ENCODE measurements at places on chromosomes 5 and 9.
A peak's percentile ranks its signal among the peaks of the same experiment; 100 is the strongest.

- no peak for DNase-seq
Measured at GRCh38 chr9:133948561-133949485, 43.3 kb downstream of the VAV2 start.

GRCh38 chr5:21802869-21803490 lies 1050.2 kb downstream of the CDH12 start:
- peak; percentile 56 for DNase-seq

GRCh38 chr5:177355868-177356168 lies 1.9 kb upstream of the RGS14 start:
- DNase-seq, result no peak

DNA sequence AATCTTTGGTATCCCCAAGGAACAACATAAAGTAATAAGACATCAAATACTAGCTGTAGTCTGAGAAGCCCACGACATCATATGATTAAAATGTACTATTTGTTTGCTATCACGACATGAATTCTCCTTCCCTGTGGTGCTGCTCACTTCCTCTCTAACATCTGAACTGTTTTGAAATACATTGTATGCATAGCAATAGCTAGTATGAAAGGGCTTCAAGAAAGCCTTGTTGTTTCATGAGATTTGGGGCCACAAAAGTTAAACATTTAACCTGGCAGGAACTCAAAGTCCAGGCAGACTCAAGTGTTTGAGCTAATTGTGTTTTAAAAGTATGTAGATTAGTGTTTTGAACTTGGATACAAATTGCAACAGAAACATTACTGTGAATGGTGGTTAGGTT lies 237.4 kb upstream of the PTGER4 start:
- no peak for DNase-seq

DNA sequence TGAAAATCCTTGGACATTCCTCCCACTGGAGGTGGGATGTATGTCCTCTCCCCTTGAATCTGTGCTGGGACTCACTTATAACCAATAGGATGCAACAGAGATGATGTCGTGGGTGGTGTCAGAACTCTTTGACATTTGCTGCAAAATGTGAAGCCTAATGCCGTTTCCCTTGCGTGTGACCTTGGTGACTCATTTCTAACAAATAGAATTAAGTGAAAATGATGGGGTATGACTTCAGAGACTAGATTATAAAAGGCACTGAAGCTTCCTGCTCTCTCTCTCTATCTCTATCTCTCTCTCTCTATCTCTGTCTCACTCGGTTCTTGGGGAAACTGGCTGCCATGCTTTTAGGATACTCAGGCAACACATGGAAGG lies 126.1 kb upstream of the STC2 start:
- no peak for DNase-seq

- DNase-seq, result no peak
Measured at GRCh38 chr9:76607730-76608436, 148.9 kb downstream of the GCNT1 start.

DNA sequence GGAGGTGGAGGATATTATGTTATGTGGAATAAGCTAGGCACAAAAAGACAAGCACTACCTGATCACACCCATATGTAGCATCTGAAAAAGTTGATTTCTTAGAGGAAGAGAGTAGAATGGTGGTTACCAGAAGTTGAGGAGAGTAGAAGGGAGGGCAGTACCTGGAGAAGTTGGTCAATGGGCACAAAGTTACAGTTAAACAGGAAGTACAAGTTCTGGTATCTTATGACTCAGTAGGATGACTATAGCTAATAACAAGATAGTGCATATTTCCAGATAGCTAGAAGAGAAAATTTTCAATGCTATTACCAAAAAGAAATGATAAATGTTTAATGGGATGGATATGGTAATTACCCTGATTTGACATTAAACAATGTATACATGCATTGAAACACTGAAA lies 686.7 kb downstream of the ISL1 start:
- no peak for DNase-seq

DNA sequence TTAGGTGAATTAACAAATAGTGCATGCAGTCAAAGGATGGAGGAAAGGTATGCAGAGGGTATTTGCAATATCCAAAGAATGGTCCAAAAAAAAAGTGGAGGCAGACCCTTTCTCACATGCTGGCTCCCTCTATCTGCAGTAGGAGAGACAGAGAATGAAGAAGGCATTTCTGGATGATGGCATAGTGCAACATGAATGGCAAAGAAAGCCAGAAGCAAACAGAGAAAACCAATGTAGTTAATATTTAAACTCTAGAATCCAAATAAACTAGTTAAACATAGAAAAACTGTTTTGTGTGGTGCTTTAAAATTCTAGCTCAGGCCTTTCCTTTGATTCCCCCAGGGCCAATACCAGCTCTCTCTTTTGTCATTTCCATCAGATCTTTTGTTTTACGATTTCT lies 403.1 kb upstream of the WWC1 start:
- DNase-seq, result no peak

DNA sequence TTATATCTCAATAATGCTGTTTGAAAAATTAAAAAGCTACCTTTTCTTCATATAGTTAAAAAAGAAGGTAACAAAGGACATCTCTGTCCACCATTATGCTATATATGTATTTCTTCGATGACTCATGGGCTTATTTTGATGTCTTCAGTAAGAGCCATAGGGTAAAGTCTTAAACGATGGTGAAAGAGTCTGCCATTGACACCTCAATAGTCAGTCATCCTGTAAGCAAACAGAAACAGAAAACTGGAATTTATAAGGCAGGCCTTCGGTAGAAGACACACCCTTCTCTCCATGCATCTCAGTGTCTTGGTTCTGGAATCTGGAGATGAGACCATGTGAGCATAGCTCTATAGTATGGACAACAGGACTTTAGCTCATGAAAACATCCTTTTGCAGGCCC lies 87.0 kb upstream of the ZNF462 start:
- DNase-seq, result no peak

- DNase-seq, result no peak
Measured at GRCh38 chr9:14542071-14542470, 151.2 kb downstream of the ZDHHC21 start.

DNA sequence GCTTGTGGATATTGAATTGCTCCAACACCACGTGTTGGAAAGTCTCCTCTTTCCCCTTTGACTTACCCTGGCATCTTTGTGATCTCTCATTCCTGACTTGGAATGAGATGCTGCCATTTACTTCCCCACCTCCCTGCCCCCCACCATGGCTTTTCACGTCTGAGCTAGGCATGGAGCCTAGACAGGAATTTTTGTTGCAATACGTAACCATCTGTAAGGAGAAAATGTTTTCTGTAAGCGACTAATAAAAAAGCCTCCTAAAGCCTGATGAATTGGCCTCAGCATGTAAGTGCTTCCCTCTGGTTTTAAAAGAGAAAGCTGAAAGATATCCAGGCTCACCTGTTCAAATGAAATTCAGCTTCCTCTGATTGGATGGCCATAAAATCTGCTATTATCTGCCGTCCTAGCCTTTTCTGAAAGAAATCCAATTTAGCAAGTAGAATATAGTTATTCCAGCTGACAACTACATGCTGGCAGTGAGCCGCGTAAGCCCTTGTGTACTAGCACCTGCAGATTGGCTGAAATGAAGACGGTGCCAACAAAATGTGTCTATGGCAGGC lies 200.1 kb downstream of the NSG2 start:
- DNase-seq, result peak; percentile 65

GRCh38 chr5:142098931-142099330 lies 9.6 kb upstream of the NDFIP1 start:
- DNase-seq, result no peak

- DNase-seq, result peak; percentile 70
Measured at GRCh38 chr5:52987711-52988331, 1.3 kb upstream of the ITGA2 start.

DNA sequence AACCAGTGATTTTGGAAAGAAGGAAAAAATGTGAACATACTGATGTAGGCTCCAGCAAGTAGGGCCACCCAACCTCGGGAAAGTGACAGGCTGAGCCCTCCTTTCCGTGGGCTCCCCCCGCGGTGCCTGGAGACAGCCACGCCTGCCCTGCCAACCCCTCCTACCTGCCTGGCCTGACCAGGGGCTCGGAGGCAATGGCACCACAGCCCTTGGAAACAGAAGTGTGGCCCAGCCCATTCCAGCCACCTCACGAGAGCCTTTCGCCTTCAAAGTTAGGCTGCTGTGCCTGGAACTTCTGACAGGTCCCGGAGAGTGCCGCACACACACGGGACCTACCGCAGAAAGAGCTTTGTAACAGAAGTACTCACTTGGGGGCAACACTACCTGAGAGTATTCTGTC lies 49.5 kb upstream of the LRRC14B start:
- no peak for DNase-seq

- peak; percentile 58 for DNase-seq
Measured at GRCh38 chr9:122122903-122123632, 30.0 kb upstream of the TTLL11 start.

DNA sequence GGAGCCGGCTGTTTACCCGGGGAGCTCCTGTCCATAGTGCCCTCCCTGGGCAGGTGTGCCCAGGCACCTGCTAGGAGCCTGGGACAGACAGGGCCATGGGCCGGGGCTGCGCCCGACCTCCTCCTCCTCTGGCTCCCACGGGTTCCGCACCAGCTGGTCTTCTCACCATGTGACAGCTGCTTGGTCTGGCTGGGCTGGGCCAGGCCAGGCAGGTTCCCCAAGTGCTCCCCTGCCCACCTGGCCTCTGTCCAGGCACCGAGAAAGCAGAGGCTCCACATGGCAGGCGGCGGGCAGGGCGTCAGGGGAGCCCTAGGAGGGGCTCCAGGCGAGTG lies 60.0 kb downstream of the OLFM1 start:
- DNase-seq, result no peak

DNA sequence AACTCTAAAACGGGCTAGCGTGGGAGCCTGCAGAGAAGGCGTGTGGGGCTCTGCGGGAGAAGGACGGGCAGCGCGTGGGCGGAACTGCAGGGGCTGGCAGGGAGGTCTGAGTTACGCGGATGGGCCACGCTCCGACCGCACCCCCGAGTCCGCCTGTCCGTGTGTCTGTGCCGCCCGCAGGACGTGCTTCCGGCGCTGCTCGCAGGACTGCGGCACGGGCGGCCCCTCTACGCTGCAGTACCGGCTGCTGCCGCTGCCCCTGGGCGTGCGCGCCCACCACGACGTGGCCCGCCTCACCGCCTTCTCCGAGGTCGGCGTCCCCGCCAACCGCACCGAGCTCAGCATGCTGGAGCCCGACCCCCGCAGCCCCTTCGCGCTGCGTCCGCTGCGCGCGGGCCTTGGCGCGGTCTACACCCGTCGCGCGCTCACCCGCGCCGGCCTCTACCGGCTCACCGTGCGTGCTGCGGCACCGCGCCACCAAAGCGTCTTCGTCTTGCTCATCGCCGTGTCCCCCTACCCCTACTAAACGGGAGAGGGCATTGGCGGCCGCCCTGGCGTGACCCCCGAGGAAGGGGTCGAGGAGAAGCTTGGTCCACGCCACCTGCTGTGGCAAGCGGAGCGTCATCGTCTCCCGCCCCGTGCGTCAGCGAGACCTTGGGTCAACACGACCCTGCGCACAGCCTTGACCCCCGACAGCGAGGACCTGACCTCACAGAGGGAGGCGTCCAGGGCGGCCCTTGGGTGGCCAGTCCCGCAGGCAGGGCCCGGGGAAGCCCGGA lies 11.4 kb upstream of the ASS1 start:
- peak; percentile 42 for DNase-seq

DNA sequence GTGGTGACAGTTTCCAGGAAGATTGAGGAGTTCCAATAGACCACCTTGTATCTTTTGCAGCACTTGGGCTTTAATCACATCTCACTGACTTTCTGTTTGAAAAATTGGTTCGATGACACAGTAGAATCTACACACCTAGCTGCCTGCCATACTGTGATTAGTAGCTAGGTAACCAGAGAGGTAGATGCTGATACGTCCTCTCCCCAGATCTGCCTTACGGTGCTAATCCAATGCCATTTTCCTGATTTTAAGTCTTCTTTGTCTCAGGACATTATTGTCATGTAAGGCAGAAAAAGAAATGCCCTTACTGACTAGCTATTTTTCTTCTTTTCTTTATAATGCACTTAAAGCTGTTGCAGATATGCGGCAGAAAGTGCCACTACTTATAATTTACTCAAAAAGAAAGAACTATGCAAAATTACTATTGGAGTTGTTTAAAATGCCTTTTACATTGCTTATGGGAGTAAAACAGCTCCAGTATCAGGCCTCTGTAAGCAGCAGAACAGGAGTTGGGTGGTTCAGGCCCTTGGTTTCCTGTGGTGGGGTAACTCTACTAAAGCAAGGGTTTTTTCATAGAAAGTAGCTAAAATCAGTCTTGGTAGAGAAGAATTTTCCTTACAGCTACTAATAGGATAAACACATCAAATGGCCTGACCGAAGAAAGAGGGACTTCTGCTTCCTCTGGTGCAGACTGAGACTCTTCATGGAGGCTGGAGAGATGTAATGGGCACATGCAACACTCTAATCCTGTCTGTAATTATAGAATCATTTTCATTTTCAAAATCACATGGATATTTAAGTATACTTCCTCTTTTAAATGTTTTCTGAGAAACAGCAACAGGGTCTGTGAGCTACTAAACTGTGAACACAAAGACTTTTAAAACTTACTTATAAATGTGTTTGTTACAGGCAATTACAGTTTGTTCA lies 177.2 kb downstream of the MAPKAP1 start:
- DNase-seq, result no peak

- no peak for DNase-seq
Measured at GRCh38 chr9:113828221-113828620, 47.9 kb upstream of the ZNF618 start.

DNA sequence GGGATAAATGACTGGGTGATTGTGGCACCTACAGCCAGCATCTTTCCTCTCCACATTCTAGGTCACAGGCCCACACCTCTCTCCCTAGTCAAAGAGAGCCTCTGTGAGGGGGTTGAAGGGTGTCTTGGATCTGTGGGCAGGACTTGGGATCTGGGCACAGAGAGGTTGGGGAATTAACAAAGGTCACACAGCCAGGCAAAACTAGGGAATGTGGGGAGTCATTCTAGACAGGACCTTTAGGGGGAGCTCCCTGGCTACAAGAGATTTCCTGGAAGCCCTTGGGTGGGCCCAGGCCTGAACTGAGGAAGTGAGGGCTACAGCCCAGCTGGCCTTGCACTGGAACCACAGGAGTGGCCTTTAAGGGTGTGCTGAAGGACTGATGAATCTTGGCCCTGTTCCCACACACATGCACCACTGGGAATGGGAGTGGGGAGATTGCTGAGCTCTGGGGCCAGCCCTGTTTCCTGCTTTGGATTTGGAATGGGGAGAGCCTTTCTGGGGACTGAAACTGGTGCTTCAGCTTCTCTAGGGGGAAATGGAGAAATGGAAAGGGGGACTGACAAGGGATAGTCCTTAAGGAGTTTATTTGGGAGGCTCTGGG lies 12.4 kb upstream of the CXXC5 start:
- peak; percentile 96 for DNase-seq

DNA sequence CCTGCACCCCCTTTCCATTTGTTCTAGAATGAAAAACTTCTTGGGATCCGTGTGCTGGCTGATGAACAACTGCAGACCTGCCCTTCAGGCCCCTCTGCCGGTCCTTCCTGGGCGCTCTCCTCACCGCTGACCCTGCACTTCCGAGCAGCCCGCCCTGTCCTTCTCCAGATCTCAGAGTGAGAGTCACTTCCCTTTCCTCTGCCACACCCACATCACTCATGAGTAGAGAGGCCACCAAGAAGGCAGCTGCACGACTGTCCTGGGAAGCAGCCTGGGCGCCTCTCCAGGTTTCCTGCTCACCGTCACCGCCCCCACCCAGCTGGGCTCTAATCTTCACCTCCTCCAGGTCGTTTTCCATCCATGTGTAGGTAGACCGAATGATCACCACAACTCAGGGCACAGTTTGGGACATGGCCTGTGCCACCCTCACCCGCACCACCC lies 35.0 kb upstream of the NSMF start:
- DNase-seq, result no peak

GRCh38 chr5:9775339-9775738 lies 145.2 kb upstream of the TAS2R1 start:
- DNase-seq, result peak; percentile 81

All from fibroblast of upper back skin (primary cell).